ENCODE measurements at places on chromosomes 4 and X.
A peak's percentile ranks its signal among the peaks of the same experiment; 100 is the strongest.

GRCh38 chrX:101668143-101668542 lies 8.5 kb upstream of the ARMCX2 start:
- no peak for DNase-seq

DNA sequence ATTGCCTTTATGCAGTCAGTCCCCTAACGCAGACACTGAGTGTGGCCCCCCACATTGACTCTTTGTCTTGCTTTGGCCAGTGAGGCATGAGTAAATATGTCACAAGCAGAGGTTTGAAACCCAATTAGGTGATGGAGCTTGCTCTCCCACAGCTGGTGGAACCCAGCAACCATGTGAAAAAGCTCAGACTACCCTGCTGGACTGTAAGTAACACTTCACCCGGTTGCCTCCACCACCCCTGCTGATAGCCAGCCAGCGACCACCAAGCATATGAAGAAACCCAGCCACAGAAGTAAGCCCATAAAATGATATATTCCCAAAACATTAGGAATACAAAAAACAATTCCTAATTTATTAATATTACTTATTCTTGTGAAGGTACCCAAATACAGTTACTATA lies 21.6 kb upstream of the PDCL2 start:
- DNase-seq, result no peak

- peak; percentile 1 for DNase-seq
These were observed 822.1 kb upstream of the GALNTL6 start for GRCh38 chr4:170990989-170991589.

DNA sequence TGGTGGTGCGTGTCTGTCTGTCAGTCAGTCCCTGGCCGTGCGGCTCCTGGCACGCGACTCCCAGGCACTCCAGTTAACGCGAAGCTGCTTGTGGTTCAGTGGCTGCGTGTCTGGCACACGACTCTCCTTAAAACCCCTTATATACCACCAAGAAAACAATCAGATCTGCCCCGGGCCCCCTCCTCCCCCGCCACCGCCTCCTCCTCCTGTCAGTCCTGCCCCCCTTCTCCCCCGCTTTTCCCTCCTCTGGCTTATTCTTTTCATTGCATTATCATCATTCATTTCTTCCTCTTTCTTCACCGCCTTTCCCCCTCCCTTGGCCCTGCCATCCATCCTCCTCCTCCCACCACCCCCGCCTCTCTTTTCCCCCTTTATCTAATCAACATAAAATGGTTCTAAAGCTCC lies at the start of gene NEUROG2:
Gene NEUROG2, minus strand, starts transcription at position 115 of the 405 bp plus-strand sequence. CDS start 705 bp downstream, outside the sequence.
- no peak for DNase-seq

DNA sequence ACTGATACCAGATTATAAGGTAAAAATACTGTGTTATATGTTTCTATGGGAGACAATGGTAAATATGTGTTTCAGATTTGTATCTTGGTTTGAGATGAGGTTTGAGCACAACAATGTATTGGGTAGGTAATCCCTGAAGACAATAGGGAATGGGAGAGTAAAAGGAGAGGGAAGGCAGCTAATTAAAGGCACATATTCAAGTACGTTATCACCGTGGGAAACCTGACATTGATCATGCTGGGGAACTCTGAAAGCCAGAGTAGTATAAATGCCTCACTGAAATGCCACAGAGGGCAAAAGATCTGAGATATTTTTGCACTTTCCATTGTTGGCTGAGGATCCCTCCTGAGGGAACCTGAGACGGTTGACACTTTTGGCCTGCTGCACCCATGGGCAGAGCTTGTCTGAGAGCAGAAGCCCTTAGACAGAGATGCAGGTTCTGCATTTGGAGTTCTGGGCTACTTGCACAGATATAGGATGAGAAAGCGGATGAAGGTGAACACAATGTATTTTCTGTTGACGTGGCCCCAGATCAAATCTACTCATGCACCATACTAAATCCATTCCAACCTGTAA lies 506.7 kb downstream of the PCDH18 start:
- no peak for DNase-seq

All from smooth muscle cell of the brain vasculature (primary cell).